ENCODE measurements at places on chromosomes 3 and 15.

DNA sequence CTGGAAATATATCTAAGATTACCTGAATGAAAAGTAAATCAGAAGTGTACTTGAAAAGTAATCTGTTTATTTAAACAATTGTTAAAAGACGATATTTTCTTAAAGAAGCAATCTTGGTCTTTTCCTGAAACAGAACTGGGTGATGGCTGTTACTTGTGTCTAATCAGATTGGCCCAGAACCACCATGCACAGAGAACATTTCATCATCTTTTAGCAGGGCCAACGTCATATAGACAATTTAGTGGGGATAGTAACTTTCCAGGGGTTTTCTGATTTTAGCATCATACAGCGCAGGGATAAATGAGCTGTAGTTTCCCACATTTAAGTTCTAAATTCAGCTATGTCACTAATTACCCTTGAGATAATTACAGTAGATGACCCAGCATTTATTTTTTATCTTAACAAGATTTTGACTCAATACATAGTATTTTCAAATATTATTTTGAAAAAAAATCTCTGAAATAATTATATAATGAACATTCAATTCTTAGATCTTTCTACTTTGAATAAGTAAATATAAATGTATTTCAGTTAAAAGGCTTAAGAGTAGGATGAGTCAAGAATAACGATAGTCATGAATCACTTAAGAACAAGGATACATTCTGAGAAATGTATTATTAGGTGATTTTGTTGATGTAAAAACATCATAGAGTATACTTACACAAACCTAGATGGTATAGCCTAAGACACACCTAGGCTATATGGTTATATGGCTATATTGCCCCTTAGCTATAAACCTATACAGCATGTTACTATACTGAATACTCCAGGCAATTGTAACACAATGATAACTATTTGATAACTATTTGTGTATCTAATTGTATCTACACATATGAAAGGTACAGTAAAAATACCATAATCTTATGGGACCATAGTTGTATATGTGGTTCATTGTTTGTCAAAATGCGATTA lies 103.8 kb upstream of the MME start:
- DNase-seq = no peak

DNA sequence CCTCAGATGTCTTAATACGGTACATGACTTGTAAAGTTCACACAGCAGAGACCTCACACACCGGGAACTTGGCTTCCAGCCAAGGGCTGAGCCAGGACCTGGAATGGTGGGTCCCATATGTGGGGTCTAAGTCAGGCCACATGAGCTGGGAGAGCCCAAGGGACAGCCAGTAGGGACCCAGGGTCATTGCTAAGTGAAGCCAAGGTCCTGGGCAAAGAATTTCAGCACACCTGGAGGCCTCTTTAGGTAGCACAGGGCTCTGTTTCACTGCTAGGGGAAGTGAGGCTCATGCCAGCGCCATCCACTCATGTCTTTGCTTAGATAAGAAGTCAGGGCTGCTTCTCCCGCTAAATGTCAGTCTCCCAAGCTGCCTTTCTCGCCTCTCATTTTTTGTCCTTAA lies 116.6 kb upstream of the TLE3 start:
- DNase-seq = no peak

DNA sequence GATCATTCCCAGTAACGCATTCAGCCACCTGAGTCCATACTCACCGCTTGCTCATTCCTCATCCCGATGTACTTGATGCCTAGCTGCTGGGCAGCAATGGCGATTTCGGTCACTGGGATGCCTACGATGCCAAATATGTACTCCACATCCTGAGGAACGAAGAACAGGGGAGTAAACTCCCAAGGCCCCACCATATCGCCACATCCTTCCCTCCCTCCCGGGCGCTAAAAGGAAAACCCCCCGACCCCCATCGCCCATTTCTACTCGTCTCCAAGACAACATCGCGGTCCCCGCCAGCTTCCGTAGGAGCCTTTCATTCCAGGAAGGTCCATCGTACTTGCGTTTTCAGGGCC lies 347 bp downstream of the HACL1 start:
- no peak for DNase-seq

DNA sequence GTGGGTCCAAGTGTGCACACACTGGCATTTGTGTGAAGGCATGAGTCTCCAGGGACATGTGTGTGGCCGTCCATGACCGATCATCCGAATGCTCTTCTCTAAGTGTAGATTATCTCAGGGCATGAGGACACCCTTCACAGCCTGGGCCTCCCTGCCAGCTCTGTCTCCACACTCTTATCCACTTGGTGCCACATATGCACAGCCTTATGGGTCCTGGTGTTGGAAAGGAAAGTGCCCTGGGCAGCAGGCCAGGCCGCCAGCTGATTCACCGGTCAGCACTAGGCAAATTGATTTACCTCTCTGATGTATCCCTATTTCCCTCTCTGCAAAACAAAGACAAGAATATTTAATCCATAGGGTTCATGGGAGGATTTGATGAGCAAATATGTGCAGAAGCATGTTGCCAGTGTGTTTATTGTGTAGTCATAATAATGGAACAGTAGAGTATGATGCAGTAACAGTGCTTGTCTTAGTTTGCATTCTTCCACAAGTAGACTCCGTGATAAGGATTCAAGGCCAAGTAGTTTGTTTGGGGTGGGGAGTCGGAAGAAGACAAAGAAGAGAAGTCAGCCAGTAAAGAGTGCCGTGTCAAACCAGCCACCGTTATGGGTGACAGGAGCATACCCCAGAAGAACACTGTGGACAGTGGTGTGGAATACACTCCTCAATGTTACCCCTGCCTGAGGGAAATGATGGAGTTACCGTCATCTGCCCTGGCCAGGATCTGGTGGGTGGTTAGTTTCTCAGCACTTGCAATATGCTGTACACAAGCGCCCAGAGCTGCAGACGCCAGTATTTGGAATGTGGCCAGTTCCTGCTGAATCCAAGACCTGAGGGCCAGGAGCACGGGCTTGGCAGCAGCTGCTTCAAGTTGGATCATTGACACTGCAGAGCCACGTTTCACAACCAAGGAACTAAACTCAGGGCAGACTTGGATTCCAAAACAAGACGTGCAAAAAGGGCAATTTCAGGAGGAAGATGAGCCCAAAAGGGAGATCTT lies 85.1 kb downstream of the MTHFS start:
- no peak for DNase-seq

DNA sequence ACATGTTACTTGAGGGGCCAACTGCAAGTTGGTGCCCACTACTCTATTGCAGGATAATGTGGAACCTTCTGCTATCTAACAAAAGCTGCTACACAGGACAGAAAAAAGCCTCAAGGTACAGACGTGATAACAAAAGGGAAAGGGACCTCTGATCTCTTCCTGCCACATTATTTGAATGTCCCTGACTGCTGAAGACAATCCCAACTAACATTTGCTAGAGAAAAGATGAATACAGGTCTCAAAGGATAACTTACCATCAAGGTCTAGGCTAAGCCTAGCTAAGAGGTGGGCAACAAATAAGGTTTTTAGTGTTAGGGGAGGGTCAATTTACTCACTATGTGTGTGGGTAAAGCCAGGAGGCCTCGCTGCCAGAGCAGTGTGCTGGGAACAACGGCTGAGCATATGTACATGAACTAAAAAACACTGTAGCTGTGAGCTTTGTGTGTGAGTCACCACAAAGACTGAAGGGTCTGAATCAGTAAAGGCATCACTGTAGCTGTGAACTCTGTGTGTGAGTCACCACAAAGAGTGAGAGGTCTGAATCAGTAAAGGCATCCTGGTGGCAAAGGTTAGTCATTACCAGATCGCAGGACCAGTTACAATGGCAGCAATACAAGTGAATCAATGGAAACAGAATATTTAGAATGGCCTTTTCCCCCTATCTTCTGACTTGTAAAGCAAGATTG lies 111.7 kb downstream of the LMLN start:
- DNase-seq = no peak

DNA sequence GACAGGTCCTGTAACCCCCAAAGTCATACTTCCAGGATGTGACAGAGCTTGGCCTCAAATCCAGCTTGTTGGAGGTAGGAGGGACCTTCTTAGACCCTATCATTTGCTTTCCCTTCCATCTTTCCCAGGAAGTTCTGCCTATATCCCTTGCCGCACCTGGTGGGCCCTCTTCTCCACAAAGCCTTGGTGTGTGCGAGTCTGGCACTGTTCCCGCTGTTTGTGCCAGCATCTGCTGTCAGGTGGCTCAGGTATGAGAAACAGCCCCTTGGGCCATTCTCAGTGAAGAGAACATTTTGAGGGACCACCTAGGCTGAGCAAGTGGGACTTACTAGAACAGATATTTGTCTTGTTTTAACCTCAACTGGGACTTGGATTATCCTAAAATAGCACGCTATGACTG lies 1.3 kb downstream of the IL17RE start:
- no peak for DNase-seq

- DNase-seq = no peak
Measured at GRCh38 chr3:8931342-8931741, 31.9 kb downstream of the RAD18 start.

GRCh38 chr15:94042180-94042928 lies 189.0 kb upstream of the MCTP2 start:
- no peak for DNase-seq

DNA sequence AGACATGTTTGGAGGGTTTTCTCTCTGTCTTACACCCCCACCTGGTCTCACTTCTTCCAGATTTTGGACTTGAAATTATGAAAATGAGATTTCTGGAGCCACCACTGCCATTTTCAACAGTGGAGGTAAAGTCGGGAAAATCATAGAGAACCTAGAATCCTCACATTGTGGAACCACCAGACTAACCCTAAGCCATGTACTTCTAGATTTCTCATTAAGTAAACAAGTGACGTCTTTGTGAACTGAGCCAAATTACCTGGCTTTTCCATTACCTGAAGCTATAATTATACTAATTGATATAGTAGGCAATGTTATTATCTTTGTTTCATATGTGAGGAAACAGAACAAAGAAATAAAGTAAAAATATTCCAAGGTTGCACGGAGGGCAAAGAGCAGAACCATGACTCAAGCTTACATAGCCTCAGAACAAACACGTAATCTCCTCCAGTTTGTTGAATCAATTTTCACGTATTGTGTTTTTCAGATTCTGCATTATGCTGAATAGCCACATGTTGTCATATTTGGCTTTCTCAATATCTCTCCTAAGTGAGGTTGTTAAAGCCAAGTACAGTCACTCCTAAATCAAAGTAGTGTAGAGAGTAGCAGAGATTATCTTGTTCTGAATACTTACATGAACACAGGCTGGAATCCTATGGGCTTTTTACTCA lies 101.3 kb upstream of the CMC1 start:
- peak; percentile 39 for DNase-seq

GRCh38 chr15:90782442-90782841 lies 65.3 kb downstream of the BLM start:
- no peak for DNase-seq

DNA sequence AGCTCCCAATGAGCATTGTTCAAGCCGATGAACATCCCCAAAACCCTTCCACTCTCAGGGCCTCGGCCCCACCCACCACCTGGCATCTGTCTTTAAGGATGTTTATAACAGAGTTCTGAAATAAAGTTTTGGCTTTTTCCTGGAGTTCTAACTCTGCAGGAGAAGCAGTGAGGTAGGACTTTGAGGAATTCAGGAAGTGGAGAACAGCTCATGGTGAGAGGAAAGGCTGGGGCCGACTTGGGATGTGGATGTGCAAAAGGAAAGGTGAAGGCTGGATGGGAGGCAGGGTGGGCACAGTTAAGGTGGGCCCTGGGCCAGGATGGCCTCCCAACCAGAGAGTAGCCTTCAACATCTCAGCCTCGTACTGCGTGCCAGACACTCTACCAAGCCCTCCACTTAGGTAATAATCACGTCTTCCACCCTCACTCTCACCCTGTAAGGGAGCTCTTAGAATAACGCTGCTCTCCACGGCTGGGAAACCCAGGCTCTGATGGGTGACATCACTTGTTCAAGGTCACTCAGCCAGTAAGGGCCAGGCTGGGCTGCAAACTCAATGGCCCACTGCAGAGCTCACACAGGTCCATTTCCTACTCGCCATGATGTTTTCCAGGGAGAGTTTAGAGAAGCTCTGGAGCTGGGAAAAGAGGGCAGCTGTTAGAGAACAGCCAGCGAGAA lies 28.5 kb downstream of the LIPC start:
- DNase-seq = no peak

- no peak for DNase-seq
Measured at GRCh38 chr3:519026-519425, 322.5 kb downstream of the CHL1 start.

GRCh38 chr15:88835646-88836045 lies 32.4 kb downstream of the ACAN start:
- no peak for DNase-seq

DNA sequence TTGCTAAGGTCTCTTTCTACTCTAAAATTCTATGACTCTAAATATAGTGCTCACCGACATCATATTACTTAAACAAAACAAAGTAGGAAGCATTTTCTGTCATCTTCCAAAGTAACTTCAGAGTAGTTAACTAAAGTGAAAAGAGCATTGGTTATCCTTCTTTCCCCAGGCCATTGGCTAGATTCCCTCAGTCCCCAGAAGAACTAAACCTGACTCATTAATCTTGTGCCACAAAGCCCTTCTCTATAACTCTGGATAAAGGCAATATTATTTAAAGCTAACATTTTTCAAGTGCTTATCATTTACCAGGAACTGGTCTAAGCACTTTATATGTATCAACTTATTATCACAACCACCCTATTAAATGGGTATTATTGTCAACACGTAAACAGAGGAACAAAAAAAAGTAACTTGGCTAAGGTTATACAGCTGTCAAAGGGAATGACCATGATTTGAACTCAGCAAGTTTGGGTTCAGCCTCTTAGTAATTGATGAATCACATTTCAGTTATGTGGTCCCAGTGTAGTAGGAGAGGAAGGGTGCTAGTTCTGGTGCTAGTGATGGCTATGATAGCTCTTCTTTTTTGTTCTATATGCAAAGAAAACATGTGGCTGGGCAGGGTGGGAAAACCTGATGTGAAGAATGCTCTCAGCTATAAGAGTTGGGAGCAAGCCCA lies 304.9 kb downstream of the FGF12 start:
- no peak for DNase-seq

DNA sequence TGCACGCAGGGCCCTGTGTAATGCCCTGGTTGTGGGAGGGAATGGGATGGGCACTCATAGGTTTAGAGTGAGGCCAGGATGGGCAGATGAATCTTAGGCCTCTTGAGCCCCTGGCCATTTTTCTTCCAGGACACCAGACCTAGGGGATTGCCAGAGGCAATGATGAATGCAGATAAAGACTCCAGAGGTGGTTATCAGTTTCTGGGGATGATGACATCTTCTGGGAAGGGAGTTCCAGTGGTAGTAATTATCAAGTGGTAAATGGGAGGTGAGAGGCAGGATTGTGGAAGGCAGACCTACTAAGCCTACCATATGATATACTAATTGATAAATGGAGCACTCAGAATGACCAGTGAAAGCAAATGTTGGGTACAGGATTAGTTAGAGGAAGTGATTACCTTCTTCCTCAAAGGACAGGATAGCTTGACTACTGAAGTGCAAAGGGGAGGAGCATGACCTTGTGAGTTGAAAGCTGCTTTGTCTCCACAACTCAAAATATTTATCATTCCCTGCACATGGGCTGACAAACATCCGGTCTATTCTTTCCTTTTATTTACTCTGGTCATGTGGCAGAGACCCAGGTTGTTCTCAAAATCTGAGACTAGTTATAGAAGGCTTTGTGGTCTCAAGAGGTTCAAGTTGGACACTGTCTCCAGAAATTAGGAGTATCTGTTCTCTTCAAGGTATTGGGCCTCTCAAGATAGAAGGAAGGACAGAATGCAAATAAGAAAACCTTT lies 10.2 kb upstream of the MAPK6 start:
- DNase-seq = peak; percentile 52

All from NCI-H2081 (cell line).